ENCODE measurements at places on chromosomes 5 and 9.

- no peak for DNase-seq
These were observed 174.5 kb upstream of the SLC12A2 start for GRCh38 chr5:127909066-127909465.

DNA sequence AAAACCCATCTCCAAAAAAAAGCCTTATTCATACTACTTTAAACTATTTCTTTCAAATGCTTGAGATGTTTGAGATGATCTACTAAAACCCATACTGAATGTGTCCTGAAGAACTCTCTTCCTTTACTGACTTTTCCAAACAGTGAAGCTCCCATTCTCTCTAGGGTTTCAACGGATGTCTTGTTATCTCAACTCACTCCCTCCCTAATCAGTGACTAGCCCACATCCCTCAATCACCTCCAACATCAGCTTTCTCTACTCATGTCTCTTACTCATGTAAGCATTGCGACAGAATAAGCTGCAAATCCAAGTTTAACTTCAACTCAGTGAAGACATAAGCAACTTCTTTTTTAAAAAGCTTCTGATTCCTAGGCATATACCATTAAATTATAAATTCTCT is 42.1 kb downstream of the WDR41 start:
- no peak for DNase-seq

- no peak for DNase-seq
These were observed 20.2 kb upstream of the TJP2 start for GRCh38 chr9:69153707-69154521.

DNA sequence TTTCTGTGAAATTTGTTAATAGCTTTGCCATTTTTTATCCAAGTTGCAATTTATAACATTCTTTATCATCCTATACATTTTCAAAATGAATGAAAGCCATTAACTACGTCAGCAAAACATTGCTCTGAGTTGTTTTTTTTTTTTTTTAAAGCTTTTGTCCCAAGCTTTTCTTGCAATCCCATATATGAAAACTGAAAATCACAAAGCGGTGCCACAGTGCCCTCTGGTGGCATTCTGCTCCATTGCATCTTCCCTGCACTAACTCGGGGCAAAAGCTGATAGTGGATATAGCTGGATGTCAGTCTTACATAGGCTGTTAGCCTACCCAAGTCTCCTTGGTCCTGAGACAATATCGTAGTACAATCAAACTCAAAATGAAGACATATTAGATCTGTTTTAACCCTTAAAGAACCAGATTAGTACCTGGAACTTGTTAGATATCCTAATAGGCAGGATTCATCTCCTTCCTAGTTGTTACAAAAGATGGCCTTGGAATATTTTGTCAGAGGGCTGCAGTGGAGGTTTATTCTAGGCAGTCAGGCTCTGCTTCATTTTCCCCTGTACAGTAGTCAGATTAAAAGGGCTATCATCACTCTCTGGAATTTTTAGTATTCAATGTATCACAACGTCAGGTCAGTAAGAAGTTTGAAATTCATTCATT is 669.9 kb downstream of the PTPRD start:
- peak; percentile 28 for DNase-seq

GRCh38 chr5:7410936-7411511 is 15.1 kb downstream of the ADCY2 start:
- no peak for DNase-seq
